Bone marrow (tissue), 2 donors: ENCODE measurements at places on chromosomes 11 and 22.

DNA sequence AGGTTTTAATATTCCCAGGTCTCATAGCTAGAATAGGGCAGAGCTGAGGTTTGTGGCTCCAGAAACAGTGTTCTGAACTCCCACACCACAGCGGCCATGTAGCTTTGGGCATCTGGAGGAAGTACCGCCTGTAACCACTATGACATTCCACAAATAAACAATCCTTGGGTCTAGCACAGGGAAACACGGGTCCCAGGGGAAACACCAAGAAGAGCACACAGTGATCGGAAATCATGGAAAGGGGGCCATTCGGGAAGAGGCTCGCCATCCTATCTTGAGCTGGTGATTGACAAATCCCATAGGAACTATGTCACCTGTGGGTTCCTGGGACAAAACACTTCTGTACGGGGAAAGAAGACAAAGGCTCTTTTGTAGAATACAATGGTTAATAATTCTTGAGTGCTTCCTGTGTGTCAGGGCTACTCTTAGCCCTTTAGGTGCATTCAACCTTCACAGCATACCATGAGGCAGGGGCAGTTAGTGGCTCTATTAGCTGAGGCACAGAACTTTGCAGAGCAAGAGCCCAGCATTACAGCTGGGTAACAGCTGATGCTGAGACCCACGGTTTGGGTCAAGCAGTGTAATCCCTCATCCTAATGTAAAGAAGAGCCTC is 514.2 kb downstream of the NTM start:
- DNase-seq = no peak

GRCh38 chr11:17753153-17753552 is 18.6 kb downstream of the KCNC1 start:
- no peak for DNase-seq

DNA sequence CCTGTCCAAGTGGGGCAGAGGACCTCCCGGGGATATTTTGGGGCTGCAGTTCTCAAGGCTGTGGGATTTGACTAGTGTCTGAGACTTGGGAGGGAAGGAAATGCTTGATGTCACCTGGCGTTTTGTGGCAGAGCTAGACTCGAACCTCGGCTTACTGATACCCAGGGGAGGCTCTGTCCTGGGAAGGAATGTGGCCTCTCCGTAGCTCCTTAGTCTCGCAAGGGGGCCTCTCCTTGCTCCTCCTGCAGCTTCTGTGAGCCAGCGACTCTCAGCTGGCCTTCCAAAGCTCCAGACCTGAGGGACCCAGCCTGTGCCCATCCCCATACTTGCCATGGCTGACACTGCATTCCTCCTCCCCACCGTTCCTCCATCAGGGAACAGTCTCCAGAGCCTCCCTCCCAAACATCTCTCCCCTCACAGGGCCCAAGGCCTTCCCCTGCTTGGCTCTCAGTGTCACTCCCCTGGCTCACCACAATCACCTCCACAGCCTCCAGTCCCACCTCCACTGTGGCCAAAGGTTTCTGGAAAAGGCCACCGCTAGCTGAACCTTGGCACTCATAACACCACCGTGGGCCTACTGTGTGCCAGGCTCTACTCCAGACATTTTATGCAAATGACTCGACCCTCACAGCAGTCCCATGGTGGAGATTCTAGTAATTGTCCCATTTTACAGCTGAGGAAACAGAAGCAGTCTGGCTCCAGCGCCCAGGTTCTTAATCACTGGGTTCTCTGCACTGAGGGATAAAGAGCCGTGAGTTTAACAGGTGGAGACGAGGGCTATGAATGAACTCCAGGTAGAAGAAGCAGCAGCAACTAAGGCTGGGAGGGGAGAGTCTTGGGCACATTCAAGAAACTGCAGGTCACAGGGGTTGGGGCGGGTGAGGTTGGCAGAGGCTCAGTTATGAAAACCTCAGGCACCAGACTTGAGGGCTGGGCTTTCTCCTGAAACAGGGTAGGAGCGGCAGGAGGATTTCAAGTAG is 12.1 kb downstream of the P2RY2 start:
- no peak for DNase-seq

DNA sequence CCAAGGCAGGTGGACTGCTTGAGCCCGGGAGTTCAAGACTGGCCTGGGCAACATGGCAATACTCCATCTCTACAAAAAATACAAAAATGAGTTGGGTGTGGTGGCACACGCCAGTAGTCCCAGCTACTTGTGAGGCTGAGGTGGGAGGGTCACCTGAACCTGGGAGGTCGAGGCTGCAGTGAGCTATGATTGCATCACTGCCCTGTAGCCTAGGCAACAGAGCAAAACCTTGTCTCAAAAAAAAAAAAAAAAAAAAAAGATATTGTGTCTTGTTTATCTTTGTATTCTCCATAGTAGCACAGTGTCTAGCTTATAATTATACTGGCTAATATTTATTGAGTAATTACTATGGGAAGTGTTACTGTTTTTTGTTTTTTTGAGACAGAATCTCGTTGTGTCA is 15.8 kb upstream of the GPHA2 start:
- DNase-seq = no peak

- no peak for DNase-seq
Observed at GRCh38 chr11:12112750-12113149, 2.4 kb downstream of the MICAL2 start.
